NCI-H2171 (cell line): ENCODE measurements at places on chromosomes 12 and 14.

DNA sequence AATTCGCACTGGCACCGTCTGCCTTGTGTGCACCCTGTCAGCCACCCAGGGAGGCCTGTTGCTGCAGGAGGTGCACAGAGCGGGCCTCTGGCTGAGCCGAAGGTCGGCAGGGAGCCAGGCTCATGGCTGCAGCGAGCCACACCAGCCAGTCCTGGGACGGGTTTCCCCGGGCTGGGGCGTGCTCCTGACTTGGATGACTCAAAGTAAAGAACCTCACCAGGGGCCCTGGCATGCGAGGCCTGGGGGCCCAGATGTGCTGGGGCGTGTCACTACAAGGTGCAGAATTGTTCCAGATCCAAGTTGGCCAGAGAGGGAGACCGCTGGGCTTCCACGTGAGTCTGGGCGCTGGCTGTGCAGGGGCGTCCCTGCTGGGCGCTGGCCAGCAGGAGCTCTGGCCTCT, 34.5 kb downstream of the FBRSL1 start:
- no peak for DNase-seq

DNA sequence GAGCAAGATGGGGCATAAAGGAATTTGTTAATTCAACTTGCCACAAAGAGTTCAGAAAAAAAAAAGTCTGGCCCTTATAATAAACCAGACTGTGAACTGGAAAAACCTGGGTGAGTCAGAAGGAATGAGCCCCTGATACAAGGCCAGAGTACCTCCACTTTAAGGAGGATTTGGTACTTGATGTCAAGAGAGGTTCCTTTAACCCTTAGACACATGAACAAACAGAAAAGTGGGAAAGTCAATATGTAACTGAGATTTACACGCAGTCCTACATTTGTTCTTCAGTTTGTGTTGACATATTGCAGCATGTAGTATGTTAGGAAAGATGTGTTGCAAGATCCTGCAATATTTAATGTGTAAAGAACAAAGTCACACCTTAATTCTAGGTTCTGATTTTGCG, 14.2 kb upstream of the SLC38A4 start:
- DNase-seq: no peak

GRCh38 chr14:104519721-104520120, 59.8 kb upstream of the C14orf180 start:
- DNase-seq: no peak

DNA sequence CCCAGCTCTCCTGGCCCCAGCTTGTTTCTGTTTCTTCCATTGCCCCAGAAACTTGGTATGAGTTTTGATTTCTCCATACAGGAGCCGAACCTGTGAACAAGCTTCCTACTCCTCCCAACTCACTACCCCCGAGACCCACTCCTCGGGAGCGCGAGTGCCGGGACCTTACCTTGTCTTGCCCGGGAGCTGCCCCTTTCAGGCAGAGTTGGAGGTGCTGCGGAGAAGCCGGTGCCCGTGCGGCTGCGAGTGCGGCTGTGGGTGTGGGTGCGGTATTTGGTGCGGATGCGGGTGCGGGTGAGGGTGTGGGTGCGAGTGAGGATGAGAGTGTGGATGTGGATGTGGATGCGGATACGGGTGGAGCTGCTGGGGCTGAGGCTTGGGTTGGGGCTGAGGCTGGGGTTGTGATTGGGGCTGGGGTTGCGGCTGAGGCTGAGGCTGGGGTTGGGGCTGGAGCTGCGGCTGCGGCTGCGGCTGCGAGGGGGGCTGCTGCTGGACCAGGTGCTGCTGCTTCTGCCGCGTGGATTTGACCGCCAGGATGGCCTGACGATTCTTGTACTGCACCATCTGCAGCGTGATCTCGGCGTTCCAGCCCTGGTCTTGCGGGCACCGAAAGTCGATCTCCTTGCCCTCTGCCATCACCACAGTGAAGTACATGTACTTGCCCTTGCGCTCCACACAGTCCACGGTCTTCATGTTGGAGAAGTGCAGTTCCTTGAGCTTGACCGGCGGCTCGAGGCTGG, 1.1 kb downstream of the PHLDA1 start:
- DNase-seq: no peak

GRCh38 chr12:7609495-7609894, 56.2 kb downstream of the APOBEC1 start:
- no peak for DNase-seq

- DNase-seq: no peak
Observed at GRCh38 chr12:120223458-120224303, 22.8 kb upstream of the RPLP0 start.

GRCh38 chr14:78593949-78594348, 423.8 kb downstream of the NRXN3 start:
- no peak for DNase-seq
